AG09309 (cell line): ENCODE measurements at places on chromosomes 2 and 18.

- no peak for DNase-seq
Measured at GRCh38 chr18:61882296-61883004, 10.4 kb downstream of the RNF152 start.

GRCh38 chr2:105802587-105802986, 57.9 kb downstream of the NCK2 start:
- no peak for DNase-seq

DNA sequence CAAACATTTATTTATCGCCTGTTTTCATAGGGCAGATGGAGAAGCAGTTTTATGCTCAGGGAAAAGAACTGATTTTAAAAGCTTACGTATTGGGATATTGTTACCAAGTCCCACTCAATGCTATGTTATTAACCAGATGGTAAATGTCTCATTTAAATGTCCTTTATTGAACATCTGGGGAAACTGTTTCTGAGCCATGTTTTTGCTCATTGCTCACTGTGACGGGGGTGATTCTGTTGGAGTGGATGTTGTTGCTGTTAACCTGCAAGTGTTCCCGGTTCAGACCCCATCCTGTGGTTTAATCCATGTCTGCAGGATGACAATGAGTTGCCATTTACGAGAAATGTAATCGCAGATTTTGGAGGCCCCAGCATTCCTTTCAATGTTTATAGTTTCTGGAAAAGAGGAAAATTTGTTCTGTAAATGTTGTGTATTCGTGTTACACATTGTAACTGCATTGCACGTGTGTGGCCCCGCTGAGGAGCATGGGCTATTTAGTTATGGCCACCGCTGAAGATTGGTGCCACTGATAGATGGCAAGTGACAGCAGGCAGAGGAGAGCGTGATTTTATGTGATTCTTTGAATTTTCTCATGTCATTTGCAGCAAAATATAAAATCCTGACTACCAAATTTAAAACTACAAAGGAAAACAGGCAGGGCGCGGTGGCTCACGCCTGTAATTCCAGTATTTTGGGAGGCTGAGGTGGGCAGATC, 174.8 kb upstream of the COPS8 start:
- no peak for DNase-seq

GRCh38 chr18:49893036-49893435, 79.7 kb upstream of the ACAA2 start:
- DNase-seq = no peak

DNA sequence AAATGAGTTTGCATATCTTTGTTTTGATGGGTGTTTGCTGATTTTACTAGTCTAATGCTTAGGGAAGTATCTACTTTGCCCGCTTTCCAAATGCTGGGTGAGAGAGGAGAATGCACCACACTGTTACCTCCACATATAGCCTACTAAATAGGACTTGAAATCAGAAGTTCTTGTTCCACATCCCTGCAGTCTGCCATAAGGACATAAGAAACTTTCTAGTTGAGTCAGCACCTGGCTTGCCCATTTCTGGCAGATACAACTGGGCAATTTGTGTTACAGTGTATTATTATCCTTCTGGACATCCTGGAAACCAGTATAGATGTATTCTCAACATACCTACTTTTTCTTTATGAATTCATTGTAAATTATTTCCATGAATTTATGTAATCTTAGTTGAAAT, 29.5 kb downstream of the ANXA4 start:
- no peak for DNase-seq
